A549 treated with ZK216348 at 1 μM for 4 hours (cell line): ENCODE measurements at places on chromosomes 6 and 20. TPM values are rescaled to one million over a fixed set of nuclear protein-coding genes. Genes with fewer than 3 reads are reported as not detected.

SGK1 gene
- 40.8 to 66.4 TPM (median 51.0 TPM) in 5 replicates for total RNA-seq

SAPCD1 gene
- total RNA-seq = 3.7 to 5.9 TPM (median 4.9 TPM) in 5 replicates

FUT9 gene
- not detected in 5 replicates for total RNA-seq

GPX5 gene
- total RNA-seq = not detected in 5 replicates

GNAS-AS1 gene
- total RNA-seq = not detected in 5 replicates

NMBR gene
- total RNA-seq = not detected in 5 replicates

SYNJ2 gene
- 44.4 to 56.8 TPM (median 51.6 TPM) in 5 replicates for total RNA-seq

FAM209B gene
- total RNA-seq = 0.34 to 1.00 TPM (median 0.75 TPM) in 4 of 5 replicates, not detected in the other

PEX6 gene
- 4.5 to 9.9 TPM (median 9.6 TPM) in 5 replicates for total RNA-seq

GSTA4 gene
- 7.3 to 9.4 TPM (median 8.0 TPM) in 5 replicates for total RNA-seq

DEFB124 gene
- total RNA-seq = not detected in 5 replicates

EYS gene
- 0.26 TPM in 1 of 5 replicates, not detected in the others for total RNA-seq

GLP1R gene
- not detected in 5 replicates for total RNA-seq

MCHR2 gene
- not detected in 5 replicates for total RNA-seq

PCNA gene
- total RNA-seq = 374 to 447 TPM (median 389 TPM) in 5 replicates

NKX2-2 gene
- total RNA-seq = not detected in 5 replicates

PNLDC1 gene
- total RNA-seq = 0.14 to 0.17 TPM in 2 of 5 replicates, not detected in the others

SLC22A2 gene
- total RNA-seq = 0.25 to 0.34 TPM in 2 of 5 replicates, not detected in the others

SOBP gene
- total RNA-seq = 0.85 to 1.6 TPM (median 1.1 TPM) in 5 replicates

XKR7 gene
- 0.02 to 0.03 TPM in 2 of 5 replicates, not detected in the others for total RNA-seq

FERMT1 gene
- 14.4 to 16.7 TPM (median 15.2 TPM) in 5 replicates for total RNA-seq

TCF19 gene
- 12.6 to 17.1 TPM (median 15.9 TPM) in 5 replicates for total RNA-seq

LRRN4 gene
- total RNA-seq = 0.06 TPM in 2 of 5 replicates, not detected in the others

NRSN1 gene
- total RNA-seq = not detected in 5 replicates

FBXO30 gene
- total RNA-seq = 3.6 to 6.1 TPM (median 5.4 TPM) in 5 replicates

PBOV1 gene
- total RNA-seq = not detected in 5 replicates

APCDD1L gene
- total RNA-seq = 0.07 to 0.12 TPM (median 0.09 TPM) in 4 of 5 replicates, not detected in the other

GATA5 gene
- 0.29 to 1.1 TPM (median 0.94 TPM) in 5 replicates for total RNA-seq

SEL1L2 gene
- total RNA-seq = not detected in 5 replicates

OVOL2 gene
- 0.18 to 0.29 TPM (median 0.23 TPM) in 4 of 5 replicates, not detected in the other for total RNA-seq

TBXT gene
- not detected in 5 replicates for total RNA-seq

LTA gene
- not detected in 5 replicates for total RNA-seq

PRRC2A gene
- 59.3 to 94.8 TPM (median 86.5 TPM) in 5 replicates for total RNA-seq

SRMS gene
- 0.18 to 0.22 TPM in 2 of 5 replicates, not detected in the others for total RNA-seq

ADGRB3 gene
- total RNA-seq = not detected in 5 replicates

AP5S1 gene
- total RNA-seq = 13.5 to 20.8 TPM (median 17.2 TPM) in 5 replicates

GABRR2 gene
- 0.09 to 0.21 TPM (median 0.13 TPM) in 4 of 5 replicates, not detected in the other for total RNA-seq

KCNK15 gene
- 0.33 to 0.64 TPM (median 0.56 TPM) in 5 replicates for total RNA-seq

ISM1 gene
- 0.12 to 0.39 TPM (median 0.20 TPM) in 5 replicates for total RNA-seq

C6orf58 gene
- 0.22 TPM in 1 of 5 replicates, not detected in the others for total RNA-seq

DPM1 gene
- total RNA-seq = 66.4 to 123 TPM (median 68.7 TPM) in 5 replicates

CPNE5 gene
- total RNA-seq = 0.05 to 0.14 TPM (median 0.11 TPM) in 4 of 5 replicates, not detected in the other

TMEM200A gene
- 0.04 to 0.08 TPM (median 0.07 TPM) in 3 of 5 replicates, not detected in the others for total RNA-seq

PSORS1C2 gene
- not detected in 5 replicates for total RNA-seq

ECT2L gene
- not detected in 5 replicates for total RNA-seq

CLPSL2 gene
- 0.51 to 1.0 TPM (median 0.78 TPM) in 3 of 5 replicates, not detected in the others for total RNA-seq

C20orf202 gene
- total RNA-seq = not detected in 5 replicates

SLC32A1 gene
- not detected in 5 replicates for total RNA-seq

HLA-DPA1 gene
- total RNA-seq = 0.05 TPM in 1 of 5 replicates, not detected in the others

CCDC167 gene
- total RNA-seq = 39.4 to 58.5 TPM (median 45.5 TPM) in 5 replicates

JPH2 gene
- 2.7 to 4.2 TPM (median 2.9 TPM) in 5 replicates for total RNA-seq

SLC24A3 gene
- total RNA-seq = not detected in 5 replicates

CLVS2 gene
- total RNA-seq = 0.02 to 0.23 TPM (median 0.13 TPM) in 5 replicates
